ENCODE measurements at places on chromosomes 16 and 17.

DNA sequence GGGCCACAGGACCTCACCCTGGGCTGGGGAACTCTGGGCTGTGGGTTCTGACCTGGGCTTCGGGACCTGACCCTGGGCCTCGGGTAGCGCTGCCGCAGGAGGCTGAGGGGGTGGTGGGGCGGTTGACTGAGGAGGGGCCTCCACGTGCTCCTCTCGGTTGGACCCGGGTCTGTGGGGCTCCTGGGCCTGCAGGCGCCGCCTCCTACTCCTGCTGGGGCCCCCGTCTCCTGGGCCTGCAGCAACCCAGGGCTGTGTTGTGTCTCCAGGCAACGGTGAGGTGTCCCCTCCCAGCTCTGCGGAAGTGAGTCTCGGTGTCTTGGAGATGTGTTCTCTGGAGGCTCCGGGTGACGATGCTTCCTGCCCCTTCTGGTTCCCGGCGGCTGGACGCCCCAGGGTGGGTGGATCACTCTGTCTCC is 41.5 kb upstream of the GNG13 start:
- DNase-seq: no peak

DNA sequence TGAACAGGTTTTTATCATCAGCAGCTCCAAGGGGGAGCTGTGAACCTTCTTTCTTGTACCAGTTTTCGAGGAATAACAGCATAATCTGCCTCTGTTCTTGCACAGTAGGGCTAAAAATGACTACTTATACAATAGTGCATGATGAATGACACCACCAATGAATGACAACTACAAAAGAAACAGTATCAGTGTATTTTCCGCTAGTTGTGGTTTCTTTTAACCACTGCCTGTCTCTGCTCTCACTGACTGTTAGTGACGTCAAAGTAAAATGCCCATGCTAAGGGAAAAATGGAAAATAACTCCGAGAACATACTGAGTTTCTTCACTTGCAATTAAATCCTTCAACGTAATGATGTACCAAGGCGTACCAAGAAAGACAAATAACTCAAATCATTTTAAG is 294.9 kb downstream of the MAP2K6 start:
- no peak for DNase-seq

DNA sequence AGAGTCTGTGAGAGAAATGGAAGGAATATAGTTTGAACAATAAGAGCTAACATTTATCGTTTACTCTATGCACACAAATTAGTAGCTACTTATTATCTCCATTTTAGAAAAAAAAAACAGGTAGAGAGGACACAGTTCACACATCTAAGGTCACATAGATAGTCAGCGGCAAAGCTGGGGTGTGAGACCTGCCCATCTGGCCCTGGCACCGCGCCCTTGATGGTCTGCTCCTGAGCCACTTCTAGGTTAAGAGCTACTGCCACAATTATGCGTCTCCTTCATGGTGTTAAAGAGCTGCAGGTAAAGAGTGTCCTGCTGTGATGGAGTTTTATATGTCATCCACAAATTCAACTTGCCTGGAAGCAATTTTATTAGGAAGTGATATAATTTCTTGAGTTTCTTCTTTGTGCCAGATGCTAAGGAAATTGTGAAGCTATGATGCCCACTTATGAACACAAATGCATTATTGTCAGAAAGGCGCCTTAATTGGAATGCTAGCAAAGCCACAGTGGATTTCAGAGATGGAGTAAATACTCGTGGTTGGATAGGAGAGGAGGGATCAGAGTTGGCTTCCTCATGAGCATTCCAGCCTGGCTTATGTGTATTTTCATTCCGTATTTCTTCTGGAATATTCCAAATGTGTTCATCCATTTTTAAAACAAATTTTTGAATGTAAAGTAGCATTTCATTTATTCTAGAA is 21.3 kb upstream of the MFSD6L start:
- DNase-seq: no peak

DNA sequence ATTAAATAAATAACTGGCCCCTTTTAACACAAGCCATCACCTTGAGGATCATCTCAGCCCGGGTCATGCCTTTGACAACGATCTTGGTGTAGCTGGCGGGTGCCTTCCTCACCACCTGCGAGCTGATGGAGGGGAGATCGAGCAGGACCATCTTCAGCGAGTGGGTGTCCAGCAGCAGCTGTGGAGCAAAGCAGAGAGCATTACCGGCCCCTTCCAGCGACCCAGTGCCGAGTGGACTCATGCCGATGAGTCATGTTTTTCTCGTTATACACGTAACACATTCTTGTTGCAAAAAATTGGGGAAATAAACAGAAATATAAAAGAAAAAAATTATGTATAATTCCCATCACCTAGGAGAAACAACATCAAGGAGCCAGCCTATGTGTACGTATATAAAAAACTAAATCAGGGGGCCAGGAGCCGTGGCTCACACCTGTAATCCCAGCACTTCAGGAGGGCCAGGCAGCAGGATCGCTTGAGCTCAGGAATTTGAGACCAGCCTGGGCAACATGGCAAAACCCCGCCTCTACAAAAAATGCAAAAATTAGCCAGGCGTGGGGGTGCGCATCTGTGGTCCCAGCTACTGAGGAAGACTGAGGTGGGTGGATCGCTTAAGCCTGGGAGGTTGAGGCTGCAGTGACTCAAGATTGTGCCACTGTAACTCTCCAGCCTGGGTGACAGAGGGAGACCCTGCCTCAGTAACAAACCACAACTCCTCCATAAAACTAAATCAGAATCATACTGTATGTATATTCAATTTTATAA is 169.1 kb upstream of the RPH3AL start:
- DNase-seq: no peak

DNA sequence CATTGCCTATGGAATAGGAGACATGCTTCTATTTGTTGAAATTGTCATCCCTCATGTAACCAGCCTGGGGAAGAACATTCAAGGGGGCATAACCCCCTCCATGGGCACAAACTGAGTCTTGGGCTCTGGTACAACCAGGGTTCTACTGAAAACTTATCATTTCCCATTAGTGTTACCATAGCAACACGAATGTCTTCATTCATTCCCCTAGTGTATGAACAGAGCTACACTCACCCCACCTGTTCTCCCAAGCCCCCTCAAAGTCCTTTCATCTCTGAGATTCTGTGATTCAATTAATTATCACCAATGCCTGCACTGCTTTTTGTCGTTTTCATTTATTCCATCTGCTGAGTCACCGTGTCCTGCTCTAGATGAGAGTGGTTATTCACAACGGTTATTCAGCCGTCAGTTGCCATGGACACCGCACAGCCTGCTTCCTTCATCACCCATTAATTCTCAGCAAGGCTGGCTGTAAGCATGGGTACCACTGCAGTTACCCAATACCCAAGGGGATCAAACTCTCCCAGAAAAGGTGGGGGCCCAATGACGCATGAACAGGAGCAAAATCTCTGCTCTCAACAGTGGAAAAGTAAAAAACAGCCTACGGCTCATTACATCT is 1.6 kb upstream of the GAST start:
- DNase-seq: no peak

- DNase-seq: peak; percentile 54
Observed at GRCh38 chr16:83802135-83802534, 5.6 kb upstream of the HSBP1 start.

DNA sequence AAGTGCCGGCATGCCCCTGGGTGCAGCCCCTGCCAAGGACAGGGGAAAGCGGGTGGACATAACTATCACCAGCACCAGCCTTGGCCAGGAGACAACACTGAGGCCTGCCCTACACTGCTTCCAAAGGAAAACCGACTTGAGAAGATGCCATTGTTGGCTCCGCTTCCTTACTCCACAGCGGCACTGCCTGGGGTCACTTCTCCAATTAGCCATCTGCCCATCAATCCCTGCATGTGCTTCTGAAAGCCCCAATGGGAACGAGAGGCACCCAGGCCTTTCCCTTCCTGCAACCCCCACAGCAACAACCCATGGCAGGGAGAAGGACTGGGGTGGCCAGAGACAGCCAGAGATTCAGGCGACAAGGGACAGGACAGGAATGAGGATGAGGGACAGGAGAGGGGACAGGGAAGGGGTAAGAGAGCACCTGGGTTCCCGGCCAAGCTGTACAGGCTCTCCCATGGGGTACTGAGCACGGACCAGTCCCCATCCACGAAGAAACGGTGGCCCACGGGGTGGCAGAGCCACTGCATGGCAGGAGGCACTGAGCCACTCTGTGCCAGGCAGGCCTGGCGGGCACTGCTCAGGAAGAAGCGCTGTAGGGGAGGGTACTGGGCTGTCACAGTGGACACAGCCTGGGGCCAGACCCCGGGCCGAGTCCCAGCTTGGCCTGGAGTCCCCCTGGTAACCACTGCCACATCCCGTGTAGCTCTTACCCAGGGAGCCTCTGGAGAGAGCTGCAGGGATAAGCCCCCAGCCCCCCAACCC is 21.2 kb downstream of the SREBF1 start:
- no peak for DNase-seq

GRCh38 chr17:70552982-70553334 is 383.6 kb downstream of the KCNJ2 start:
- no peak for DNase-seq

- DNase-seq: no peak
Observed at GRCh38 chr17:50565402-50566350, 5.2 kb downstream of the CACNA1G start.

- no peak for DNase-seq
Observed at GRCh38 chr16:2810651-2811050, 6.4 kb upstream of the PRSS21 start.

DNA sequence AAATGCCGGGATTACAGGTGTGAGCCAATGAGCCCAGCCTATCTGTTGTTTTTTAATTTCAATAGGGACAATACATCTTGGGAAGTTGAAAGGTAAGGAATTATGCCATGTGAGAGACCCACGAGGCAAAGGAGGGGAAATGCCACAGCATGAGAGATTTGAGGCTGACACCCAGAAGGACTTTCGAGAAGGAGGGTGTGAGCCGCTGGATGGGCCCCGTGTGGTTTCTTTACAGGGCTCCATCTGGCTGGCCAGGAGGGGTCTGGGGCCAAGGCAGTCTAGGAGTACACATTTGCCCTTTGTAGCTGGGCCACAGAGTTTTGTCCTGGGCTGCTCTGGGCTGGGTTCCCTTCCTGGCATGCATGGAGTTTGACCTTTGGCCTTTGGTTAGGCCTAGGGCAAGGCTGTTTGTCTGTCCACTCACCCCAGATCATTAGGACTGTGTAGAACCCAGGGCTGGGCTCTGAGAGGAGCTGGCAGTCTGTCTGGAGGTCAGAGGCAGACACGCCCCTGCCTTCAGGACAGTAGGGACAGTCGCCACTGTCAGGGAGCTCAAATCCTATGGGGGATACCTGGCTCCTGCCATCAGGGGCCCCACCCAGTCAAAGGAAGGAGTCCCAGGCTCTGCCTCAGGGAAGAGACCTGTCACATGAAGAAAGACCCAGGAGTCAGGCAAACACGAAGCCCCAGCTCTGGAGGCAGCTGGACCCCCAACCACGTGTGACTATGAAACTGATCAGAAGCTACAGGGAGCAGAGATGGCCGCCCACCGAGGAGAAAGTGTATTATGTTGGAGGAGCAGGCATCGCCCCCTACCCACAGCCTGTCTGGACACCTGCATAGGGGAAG is 24.2 kb upstream of the NXPH3 start:
- no peak for DNase-seq

GRCh38 chr17:2102931-2103809 is 48.3 kb downstream of the HIC1 start:
- peak; percentile 69 for DNase-seq

DNA sequence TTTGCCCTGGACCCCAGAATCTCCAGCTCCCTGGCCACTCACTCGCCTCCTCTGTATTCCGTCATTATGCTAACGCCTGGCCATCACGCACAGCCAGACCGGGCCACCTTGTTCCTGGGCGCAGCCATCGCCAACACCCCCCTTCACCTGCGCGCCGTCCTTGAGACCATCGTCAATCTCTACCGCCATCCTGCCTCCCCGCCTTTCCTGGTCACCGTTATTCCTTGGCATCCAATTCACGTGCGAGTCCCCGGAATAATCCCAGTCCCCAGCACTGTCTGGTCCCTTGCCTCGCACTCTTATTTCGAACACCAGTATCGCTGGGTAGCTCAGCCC is 541 bp downstream of the VKORC1 start:
- DNase-seq: no peak

GRCh38 chr17:64788286-64789060 is 126.4 kb upstream of the SMURF2 start:
- DNase-seq: no peak

GRCh38 chr17:40497695-40498094 is 3.7 kb downstream of the TNS4 start:
- DNase-seq: no peak

- no peak for DNase-seq
Observed at GRCh38 chr16:71442051-71442440, at the start of gene TLE7. Gene TLE7, minus strand, starts transcription at chr16:71442054. Its CDS starts 8,730 bp downstream, at chr16:71433324.

DNA sequence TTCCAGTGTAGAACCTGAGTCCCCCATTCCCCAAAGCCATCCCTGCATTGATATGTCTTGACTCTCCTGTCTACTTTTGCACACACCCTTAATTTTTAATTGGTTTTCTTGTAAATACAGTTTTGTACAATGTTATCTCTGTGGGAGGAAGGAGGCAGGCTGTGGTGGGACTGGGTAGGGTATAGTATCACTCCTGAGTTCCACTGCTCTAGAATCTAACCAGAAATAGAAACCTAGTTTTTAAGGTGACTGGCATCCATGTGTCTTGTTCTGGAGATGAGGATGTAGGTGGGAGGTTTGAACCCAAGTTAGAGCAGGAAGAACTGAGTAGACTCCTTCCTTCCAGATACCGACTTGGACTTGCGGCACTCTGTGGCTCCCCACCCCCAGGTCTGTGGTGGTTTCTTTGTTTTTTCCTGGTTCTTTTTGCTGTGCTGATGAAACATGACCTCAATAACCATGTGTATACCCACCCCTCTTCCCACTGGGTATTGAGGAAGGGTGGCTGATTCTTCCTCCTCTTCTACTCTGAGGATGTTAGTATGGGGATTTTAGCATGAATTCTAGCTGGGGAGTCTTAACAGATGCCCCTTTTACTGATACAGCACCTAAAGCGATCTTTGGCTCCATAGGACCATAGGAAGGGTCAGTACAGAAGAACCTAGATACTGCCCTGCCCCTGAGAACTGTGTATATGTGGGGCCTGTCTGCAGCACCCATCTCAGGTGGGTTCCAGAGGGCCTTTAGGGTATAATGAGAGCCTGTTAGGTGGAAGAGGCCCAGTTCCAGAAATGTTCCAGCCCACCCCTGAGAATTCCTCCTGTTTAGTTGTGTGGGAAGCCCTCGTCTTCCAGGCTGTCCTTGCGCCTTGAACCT is 48.7 kb downstream of the SF3B3 start:
- no peak for DNase-seq

- no peak for DNase-seq
Observed at GRCh38 chr17:565521-565920, 149.1 kb downstream of the VPS53 start.

GRCh38 chr16:399340-400019 is 2.2 kb upstream of the DECR2 start:
- no peak for DNase-seq

GRCh38 chr16:64361753-64362152 is 760.1 kb downstream of the CDH11 start:
- no peak for DNase-seq

GRCh38 chr17:6686026-6686425 is 27.1 kb downstream of the SLC13A5 start:
- no peak for DNase-seq

GRCh38 chr16:77183137-77183536 is 7.9 kb upstream of the MON1B start:
- DNase-seq: peak; percentile 2

Data from fibroblast of skin of left biceps (primary cell).